ENCODE measurements at places on chromosomes 12 and 14.

DNA sequence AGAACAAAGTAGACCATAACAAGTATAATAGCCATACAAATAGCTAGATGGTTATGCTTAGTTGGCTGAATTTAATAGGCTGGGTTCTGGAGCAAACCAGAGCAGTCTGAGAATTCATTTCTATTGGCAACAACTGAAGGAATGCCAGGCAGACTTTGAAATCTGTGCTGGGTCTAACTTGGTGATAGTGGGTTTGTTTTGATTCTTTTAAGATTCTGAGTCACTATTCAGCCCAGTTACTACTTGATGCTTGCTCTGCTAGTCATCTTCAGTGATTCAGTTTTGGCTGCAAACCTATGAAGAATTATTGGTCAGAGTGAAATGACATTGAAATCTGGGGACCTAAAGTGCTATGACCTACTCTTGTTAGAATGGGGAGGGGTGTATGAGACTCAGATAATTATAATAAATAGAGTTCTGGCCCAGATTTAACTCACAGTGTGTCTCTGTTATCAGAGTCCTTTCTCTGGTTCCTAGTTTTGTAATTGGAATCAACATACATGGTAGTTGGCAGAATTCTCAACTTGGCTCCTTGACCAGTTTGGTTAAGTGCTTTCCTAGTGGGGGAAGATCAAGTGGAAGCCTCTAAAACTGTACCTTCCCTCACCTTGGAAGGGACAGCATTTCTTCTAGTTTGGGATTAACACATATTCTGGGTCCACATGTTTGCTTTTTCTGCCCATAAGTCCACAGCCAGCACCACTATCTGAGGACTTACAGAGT, 43.5 kb downstream of the MNAT1 start:
- no peak for DNase-seq

DNA sequence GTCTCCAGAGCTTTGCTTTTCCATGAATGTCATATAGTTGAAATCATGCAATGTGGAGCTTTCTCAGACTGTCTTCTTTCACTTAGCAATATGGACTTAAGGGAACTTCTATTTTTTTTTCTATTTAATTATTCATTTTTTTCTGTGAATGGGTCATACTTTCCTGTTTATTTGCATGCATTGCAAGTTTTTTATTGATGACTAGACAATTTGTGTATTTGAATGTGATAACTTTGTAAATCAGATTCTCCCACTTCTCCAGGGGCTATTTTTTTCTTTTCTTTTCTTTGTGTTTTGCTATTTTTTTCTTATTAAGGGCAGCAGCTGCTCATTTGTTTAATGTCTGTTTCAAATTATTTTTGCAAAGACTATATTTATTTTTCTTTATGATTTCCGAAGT, 1019.8 kb upstream of the ATXN7L3B start:
- DNase-seq, result no peak

DNA sequence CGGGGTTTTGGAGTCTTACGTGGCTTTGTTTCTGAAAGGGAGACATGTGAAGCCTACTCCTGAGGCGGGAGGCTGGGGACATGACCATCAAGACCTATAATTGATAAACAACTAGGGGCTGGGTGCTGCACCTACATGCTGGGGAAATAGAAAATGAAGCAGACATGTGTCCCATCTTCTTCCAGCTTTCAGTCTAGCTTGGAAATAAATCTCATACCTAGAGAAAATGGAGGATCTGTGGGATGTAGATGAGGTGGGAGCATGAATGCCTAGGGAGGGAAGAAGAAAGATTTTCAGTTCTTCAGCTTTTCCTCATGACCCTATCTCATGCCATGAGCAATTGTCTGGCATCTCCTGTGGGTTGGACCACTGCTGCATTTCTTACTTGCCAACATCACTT, 22.1 kb downstream of the EMP1 start:
- DNase-seq, result no peak

- DNase-seq, result no peak
These were observed 56.4 kb downstream of the GOLGA5 start for GRCh38 chr14:92850492-92850891.

DNA sequence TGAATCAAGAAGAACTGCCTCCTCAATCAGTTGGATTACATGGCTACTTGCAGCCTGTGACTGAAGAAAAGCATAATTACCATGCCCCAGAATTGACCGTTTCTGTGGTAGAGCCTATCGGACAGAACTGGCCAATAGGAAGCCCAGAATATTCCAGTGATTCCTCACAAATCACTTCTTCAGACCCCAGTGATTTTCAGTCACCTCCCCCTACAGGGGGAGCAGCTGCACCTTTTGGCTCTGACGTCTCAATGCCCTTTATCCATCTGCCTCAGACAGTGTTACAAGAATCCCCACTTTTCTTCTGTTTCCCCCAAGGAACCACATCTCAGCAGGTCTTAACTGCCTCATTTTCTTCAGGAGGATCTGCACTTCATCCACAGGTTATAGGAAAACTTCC, 80.8 kb downstream of the RAD52 start:
- DNase-seq, result no peak

Data from NCI-H2081 (cell line).